Esophagus squamous epithelium (tissue), 5 donors: ENCODE measurements at places on chromosomes 6 and 20. TPM values are rescaled to one million over a fixed set of nuclear protein-coding genes. Genes with fewer than 3 reads are reported as not detected.
A peak's percentile ranks its signal among the peaks of the same experiment; 100 is the strongest.

DNA sequence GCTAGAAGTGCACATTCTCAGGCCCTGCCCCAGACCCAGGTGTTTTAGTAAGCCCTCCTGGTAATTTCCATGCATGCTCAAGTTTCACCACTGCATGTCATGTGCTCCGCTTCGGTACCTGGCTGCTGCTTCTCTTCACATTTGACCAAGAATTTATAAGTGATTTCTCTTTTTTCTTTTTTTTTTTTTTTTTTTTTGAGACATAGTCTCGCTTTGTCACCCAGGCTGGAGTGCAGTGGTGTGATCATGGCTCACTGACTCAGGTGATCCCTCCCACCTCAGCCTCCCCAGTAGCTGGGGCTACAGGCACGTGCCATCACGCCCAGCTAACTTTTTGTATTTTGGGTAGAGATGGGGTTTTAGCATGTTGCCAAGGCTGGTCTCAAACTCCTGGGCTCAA is 16.0 kb downstream of the TM9SF4 start:
- no peak for DNase-seq
- no peak overlapping the region for H3K27ac ChIP-seq
- no peak overlapping the region for H3K4me3 ChIP-seq
- no peaks in the 10 kb centered on the region for H3K27me3 ChIP-seq

- H3K27me3 ChIP-seq: no peaks in the 10 kb centered on the region
- no peak for DNase-seq
- H3K4me1 ChIP-seq: peaks cover 3% of the 10 kb centered on the region
- no peak overlapping the region for H3K4me3 ChIP-seq
These were observed 101.9 kb upstream of the ARMC2 start for GRCh38 chr6:108746366-108746765.

GRCh38 chr6:11710311-11710761 is 68.3 kb downstream of the ADTRP start:
- no peak for DNase-seq
- peak overlapping the region; percentile 61 for H3K27ac ChIP-seq
- H3K4me3 ChIP-seq: no peak overlapping the region
- peaks cover 26% of the 10 kb centered on the region for H3K4me1 ChIP-seq
- no peaks in the 10 kb centered on the region for H3K27me3 ChIP-seq
- no peaks in the 10 kb centered on the region for H3K36me3 ChIP-seq

GRCh38 chr6:322259-322930 is 30.1 kb downstream of the DUSP22 start:
- DNase-seq: no peak
- no peak overlapping the region for H3K27ac ChIP-seq
- H3K4me1 ChIP-seq: peaks cover 65% of the 10 kb centered on the region
- H3K27me3 ChIP-seq: no peaks in the 10 kb centered on the region
- H3K36me3 ChIP-seq: no peaks in the 10 kb centered on the region
- no peak overlapping the region for H3K4me3 ChIP-seq

NKAIN2 gene
- not detected for total RNA-seq

GRCh38 chr6:158987657-158988056 is 12.3 kb downstream of the RSPH3 start:
- H3K27ac ChIP-seq: no peak overlapping the region
- no peaks in the 10 kb centered on the region for H3K27me3 ChIP-seq
- no peak for DNase-seq
- no peaks in the 10 kb centered on the region for H3K36me3 ChIP-seq
- H3K4me3 ChIP-seq: no peak overlapping the region
- peaks cover 6% of the 10 kb centered on the region for H3K4me1 ChIP-seq

GRCh38 chr6:52310932-52311331 is 26.4 kb upstream of the MCM3 start:
- no peak overlapping the region for H3K4me3 ChIP-seq
- no peaks in the 10 kb centered on the region for H3K4me1 ChIP-seq
- no peaks in the 10 kb centered on the region for H3K27me3 ChIP-seq
- H3K27ac ChIP-seq: no peak overlapping the region
- no peaks in the 10 kb centered on the region for H3K36me3 ChIP-seq

ANKEF1 gene
- 5.5 TPM for total RNA-seq

DNA sequence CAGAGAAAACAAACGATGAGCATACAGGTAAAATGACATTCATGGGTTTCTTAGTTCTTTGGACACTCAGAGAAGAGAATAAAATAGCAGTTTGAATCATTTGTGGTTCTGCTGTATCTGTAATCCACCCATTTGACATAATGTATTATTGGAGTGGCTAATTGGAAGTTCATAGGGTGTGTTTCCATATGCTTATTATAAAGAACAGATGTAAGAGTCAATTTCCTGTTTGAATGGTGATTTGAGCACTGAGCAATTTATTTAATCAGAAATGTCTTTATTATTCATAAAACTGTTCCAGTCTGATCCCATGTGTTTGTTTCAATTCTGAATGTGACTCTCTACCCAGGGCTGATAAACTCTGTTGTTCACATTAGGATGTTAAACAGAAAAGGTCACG is 939.1 kb downstream of the KIF16B start:
- no peak overlapping the region for H3K27ac ChIP-seq
- H3K4me3 ChIP-seq: no peak overlapping the region
- H3K27me3 ChIP-seq: no peaks in the 10 kb centered on the region
- no peaks in the 10 kb centered on the region for H3K4me1 ChIP-seq
- no peaks in the 10 kb centered on the region for H3K36me3 ChIP-seq

DNA sequence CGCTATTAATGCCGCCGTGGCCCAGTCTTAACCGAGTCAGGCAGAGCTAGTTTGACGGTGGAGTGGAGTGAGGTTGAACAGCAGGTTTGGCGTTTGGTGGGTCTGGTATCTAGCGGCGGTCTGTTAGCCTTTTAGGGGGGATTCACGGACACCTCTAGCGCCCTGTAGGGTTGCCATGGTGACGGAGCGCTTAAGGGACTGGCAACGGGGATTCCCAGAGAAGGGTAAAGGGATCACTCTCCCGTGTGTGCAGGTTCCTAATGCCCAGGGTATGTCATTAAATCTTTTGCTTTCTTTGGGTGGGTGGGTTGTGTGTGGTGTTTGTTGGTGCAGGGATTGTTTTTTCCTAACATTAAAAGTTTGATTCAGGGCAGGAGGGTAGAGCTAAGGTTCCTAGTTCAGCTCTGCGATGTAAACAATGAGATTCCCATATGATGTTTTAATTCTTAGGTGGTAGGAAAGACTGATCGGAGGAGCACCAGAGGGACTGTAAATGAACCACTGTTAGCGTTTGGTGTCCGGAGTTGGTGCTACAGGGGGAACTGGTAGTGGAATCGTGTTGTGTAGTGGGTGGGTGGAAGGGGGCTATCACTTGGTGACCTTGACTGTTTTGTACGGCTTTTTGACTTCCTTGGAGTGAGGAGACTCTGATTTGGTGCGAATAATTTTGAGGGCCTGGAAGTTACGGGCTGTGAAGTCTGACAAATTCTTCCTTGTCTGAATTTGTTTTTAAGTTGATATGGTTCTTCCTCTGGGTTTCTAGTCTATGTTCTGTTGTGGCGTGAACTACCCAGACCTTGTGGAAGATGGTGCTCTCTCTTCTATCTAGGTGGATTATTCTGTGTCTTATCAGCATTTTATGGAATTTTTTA is 5.0 kb downstream of the BRD2 start:
- DNase-seq: no peak
- H3K4me3 ChIP-seq: peak overlapping the region; percentile 92
- H3K36me3 ChIP-seq: peaks cover 49% of the 10 kb centered on the region
- peaks cover 45% of the 10 kb centered on the region for H3K4me1 ChIP-seq
- H3K27me3 ChIP-seq: no peaks in the 10 kb centered on the region

DNA sequence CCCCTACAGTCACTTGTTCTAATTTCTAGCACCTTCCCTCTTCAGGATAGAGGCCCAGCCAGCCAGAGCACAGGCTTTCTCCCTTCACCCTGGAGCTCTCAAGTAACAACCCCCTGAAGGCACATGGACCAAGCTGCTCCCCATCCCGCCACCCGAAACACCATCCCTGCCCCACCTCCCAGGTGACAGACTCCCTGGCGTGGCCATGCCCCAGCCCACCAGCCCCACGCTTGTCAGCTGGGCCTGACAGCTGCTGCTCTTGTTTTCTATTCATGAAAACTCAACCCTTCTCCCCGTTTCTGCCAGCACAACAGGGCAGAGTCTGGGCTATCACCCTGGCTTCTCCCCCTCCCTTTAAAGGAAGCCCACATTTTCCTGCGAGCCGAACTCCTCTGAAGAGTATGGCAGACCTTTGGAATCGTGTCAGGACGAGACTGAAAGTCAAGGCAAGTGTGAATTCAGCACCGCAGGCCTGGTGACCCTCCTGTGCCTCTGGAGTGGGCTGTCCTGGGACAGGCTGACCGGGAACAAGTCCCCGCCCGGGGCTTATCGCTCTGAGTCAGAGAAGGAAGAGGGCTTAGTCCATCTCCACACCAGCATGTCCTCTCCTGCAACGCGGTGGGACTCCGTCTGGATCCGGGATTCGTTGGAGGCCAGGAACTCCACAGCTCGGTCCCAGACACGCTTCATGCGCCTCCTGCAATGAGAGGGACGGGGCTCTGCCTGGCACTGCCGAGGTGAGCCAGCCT is 16.7 kb downstream of the LEMD2 start:
- H3K4me3 ChIP-seq: peak overlapping the region; percentile 38
- H3K27me3 ChIP-seq: no peaks in the 10 kb centered on the region
- H3K4me1 ChIP-seq: peaks cover 19% of the 10 kb centered on the region
- no peak for DNase-seq

DNA sequence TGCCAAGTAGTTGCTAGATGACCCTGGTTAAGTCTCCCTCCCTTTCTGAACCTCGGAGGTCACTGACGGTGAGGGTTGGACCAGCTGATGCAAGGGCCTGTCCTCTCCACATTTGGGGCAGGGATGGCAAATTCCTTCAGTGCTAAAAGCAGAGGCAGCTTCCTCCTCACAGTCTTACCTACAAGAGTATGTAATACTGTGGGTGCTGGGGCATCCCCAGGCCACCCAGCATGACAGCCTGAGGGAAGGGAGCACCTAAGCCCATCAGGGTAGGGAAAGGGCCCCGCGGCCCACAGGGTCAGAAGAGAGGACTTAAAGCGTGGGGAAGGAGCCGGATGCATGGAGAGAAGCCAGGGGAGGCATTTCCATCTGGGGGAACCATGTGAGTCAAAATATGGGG is 38.0 kb downstream of the TGM3 start:
- H3K27ac ChIP-seq: no peak overlapping the region
- no peak for DNase-seq
- no peaks in the 10 kb centered on the region for H3K27me3 ChIP-seq
- H3K4me1 ChIP-seq: no peaks in the 10 kb centered on the region
- H3K36me3 ChIP-seq: peaks cover 35% of the 10 kb centered on the region

HAO1 gene
- total RNA-seq: 0.70 TPM

DNA sequence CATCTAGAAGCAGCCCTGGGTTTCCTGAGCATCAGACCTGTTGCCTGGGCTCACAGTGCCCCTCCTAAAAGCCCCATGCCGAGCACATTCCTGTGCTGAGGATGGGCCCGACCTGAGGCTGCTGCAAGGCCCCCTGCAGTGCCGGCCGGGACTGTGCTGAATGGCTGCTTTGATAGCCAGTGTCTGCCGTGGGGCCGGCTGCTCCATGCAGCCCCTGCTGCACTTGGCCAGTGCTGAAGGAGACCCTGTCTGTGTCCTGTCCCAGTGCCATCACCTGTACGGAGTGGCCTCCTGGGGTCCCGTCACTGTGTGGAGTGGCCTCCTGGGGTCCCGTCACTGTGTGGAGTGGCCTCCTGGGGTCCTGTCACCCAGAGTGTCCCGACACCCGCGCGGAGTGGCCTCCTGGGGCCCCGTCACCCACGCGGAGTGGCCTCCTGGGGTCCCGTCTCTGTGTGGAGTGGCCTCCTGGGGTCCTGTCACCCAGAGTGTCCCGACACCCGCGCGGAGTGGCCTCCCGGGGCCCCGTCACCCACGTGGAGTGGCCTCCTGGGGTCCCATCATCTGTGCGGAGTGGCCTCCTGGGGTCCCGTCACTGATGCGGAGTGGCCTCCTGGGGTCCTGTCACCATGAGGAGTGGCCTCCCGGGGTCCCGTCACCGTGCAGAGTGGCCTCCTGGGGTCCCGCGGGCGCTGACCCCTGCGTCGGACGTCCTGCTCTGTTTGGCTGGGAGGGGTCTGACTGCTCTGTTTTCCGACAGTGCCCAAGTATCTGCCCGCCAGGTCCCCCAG is 7.0 kb downstream of the COL9A3 start:
- H3K4me3 ChIP-seq: peak overlapping the region; percentile 44
- no peak for DNase-seq
- H3K36me3 ChIP-seq: no peaks in the 10 kb centered on the region
- H3K27me3 ChIP-seq: no peaks in the 10 kb centered on the region

- no peak for DNase-seq
- no peak overlapping the region for H3K4me3 ChIP-seq
These were observed 2.0 kb downstream of the DXO start for GRCh38 chr6:31969712-31970603.

MOCS1 gene
- 5.0 TPM for total RNA-seq

PCK1 gene
- total RNA-seq: 1.4 TPM

JPH2 gene
- 8.9 TPM for total RNA-seq

DNA sequence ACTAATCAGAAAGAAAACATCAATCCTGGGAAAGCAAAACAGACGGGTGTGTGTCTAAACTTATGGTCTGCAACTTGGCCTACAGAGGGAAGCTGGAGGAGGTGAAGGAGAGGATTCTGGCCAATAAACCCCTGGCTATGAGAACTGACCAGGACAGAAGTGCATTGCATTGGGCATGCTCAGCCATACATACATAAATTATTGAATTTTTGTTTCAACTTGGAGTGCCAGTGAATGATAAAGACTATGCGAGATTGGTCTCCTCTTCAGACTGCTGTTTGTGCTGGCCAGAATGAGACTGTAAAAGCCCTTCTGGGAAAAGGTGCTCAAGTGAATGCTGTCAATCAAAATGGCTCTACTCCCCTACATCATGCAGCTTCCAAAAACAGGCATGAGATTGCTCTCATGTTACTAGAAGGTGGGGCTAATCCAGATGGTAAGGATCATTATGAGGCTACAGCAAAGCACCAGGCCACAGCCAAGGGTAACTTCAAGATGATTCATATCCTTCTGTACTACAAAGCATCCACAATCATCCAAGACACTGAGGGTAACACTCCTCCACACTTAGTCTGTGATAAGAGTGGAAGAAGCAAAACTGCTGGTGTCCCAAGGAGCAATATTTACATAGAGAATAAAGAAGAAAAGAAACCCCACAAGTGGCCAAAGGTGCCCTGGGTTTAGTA is 17.4 kb downstream of the ADNP start:
- H3K4me1 ChIP-seq: peaks cover 10% of the 10 kb centered on the region
- H3K27me3 ChIP-seq: no peaks in the 10 kb centered on the region
- DNase-seq: no peak
- no peak overlapping the region for H3K4me3 ChIP-seq
- no peak overlapping the region for H3K27ac ChIP-seq

DNA sequence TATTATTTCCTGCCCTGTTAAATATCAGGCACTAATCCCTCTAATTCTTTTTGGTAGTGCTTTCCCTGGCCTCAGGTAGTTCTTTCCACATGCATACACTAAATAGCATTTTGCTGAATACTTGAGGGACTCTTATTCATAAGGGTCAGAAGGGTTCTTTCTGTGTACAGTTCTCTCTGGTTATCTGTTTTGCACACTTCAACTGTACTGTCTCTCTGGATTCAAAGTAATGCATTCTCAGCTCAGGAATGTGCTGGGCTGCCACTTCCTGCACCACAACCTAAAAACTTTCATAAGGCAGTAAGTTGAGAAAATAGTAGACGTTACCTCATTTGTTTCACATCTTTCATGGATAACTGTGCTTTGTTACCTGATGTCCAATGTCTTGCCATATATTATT is 32.1 kb downstream of the C6orf141 start:
- no peak overlapping the region for H3K27ac ChIP-seq
- H3K36me3 ChIP-seq: no peaks in the 10 kb centered on the region
- no peak for DNase-seq
- no peak overlapping the region for H3K4me3 ChIP-seq
- no peaks in the 10 kb centered on the region for H3K4me1 ChIP-seq
- H3K27me3 ChIP-seq: no peaks in the 10 kb centered on the region

GRCh38 chr20:52402950-52403349 is 211.4 kb upstream of the ZFP64 start:
- H3K27me3 ChIP-seq: no peaks in the 10 kb centered on the region
- no peaks in the 10 kb centered on the region for H3K36me3 ChIP-seq
- H3K4me1 ChIP-seq: peaks cover 12% of the 10 kb centered on the region

ENPP5 gene
- 1.4 TPM for total RNA-seq
